Gastroesophageal sphincter (tissue), 4 donors: ENCODE measurements at places on chromosomes 3 and 15. TPM values are rescaled to one million over a fixed set of nuclear protein-coding genes. Genes with fewer than 3 reads are reported as not detected.

ESYT3 gene
- 0.93 TPM for total RNA-seq

SLC28A2 gene
- not detected for total RNA-seq

IL17RC gene
- total RNA-seq, result 54.1 TPM

UROC1 gene
- not detected for total RNA-seq

RETNLB gene
- not detected for total RNA-seq

LDHAL6B gene
- total RNA-seq, result not detected

AVEN gene
- 14.8 TPM for total RNA-seq

HRG gene
- not detected for total RNA-seq

SLCO2A1 gene
- total RNA-seq, result 11.8 TPM

RTP4 gene
- 1.2 TPM for total RNA-seq

WDR5B gene
- total RNA-seq, result 4.4 TPM

SCG3 gene
- total RNA-seq, result 0.54 TPM

CCRL2 gene
- total RNA-seq, result 15.8 TPM

FBXL2 gene
- total RNA-seq, result 10.6 TPM

SLC12A1 gene
- total RNA-seq, result not detected

DYNC1LI1 gene
- total RNA-seq, result 75.6 TPM

GHSR gene
- total RNA-seq, result not detected

GHRL gene
- total RNA-seq, result 0.47 TPM

MBNL1 gene
- total RNA-seq, result 623 TPM

XYLB gene
- 2.2 TPM for total RNA-seq

SEMA3G gene
- total RNA-seq, result 32.6 TPM

DGKG gene
- 46.3 TPM for total RNA-seq

LSAMP gene
- total RNA-seq, result 9.3 TPM

CCDC9B gene
- 41.7 TPM for total RNA-seq

HYAL1 gene
- total RNA-seq, result 10.5 TPM

CCR9 gene
- total RNA-seq, result not detected

ARGFX gene
- not detected for total RNA-seq

GOLGA6L7 gene
- not detected for total RNA-seq

FOXB1 gene
- total RNA-seq, result not detected

TNNC1 gene
- 4.6 TPM for total RNA-seq
